ENCODE measurements at places on chromosomes 5 and 9.

DNA sequence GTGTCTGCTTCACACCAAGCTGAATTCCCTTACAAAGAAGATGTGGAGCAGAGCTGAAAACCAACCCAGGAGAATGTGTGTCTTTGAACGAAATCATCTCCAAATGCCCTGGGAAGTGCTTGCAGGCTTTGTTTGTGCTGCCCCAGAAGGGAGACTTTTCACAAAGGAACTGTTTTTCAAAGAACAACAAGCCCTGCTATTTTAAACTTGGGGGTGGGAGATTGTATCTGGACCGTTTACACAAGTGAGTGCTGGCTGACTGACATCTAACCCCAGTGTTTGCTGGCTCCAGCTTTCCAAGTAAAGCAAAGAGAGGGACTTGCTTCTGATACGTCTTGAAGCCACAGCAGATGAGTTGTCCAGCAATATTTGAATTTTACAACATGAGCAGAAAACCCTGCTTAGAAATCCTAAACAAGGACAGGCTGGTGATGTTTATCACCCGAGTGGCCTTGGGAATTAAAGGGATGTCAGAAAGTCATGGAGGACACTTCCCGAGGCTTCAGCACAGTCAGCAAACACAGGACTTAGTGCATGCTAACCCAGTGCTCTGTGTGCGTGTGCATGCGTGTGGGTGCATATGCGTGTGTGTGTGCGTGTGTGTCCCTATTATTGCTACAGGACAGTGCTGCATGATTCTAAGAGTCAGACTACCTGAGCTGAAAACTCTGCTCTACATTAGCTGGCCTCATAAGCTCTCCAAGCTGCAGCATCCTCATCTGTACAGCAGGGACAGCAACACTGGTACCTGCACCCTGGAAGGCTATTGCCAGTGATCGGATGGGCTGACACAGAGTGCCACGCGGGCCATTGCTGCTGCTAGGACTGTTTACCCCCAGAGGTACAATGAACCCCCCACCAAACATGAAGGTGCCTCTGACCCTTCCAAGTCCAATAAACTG is 1.4 kb downstream of the ADAMTS12 start:
- no peak for DNase-seq

GRCh38 chr9:27337236-27337635 is 40.3 kb upstream of the EQTN start:
- DNase-seq, result no peak

- no peak for DNase-seq
These were observed 30.0 kb upstream of the SLC6A19 start for GRCh38 chr5:1171340-1171941.

GRCh38 chr9:104868687-104869404 is 59.1 kb downstream of the ABCA1 start:
- DNase-seq, result no peak

DNA sequence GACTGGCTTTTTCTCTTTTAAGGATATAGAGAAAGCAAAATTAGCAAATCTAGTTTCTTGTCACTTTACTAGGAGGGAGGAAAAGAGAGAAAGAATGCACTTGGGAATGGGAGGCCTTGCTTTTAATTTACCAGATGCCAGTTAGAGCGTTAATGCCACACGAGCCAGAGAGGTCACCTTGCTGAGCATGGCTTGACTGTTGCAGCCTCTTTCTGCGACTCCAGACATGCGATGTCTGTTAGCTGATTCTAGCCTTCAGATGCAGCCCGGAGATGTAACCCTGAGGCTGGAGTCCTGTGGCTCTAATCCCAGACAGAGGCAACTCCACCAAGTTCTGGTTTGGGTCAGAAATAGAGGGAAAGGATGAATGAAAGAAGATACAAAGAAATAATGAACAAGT is 152.5 kb downstream of the TRIO start:
- DNase-seq, result no peak

GRCh38 chr5:132746954-132747615 is at the start of gene CCNI2:
Gene CCNI2 (plus strand): TSS chr5:132747426. CDS start chr5:132747496, 70 bp downstream.
- peak; percentile 26 for DNase-seq

GRCh38 chr5:179219661-179220620 is 125.3 kb downstream of the ADAMTS2 start:
- no peak for DNase-seq

DNA sequence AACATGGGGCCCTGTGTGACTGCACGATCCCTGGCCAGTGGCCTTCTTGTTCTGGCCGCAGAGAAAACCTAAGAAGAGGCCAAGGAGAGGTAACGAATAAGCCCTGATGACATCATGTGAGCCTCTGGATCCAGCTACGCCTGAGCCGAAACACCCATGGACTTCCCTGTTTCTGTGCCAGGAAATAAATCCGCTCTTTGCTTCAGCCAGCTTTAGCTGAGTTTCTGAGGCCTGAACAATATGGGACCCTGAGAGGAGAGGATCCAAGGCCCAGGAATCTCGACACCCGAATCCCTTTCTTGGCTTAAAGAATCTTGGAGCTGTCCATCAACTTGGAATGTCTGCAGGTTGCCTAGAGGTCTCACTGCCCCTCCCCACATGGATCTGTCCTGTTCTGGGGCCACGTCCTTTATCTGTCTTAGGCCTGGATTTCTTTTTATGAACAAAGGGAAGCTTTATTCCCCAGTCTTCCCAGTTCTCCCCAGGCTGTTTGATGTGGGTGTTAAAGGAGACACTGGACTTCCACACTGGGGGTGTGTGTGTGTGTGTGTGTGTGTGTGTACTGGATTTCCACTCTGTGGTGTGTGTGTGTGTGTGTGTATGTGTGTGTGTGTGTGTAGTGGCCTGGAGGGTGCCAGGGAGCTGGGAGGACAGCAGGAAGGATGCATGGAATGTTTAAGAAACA is 13.7 kb downstream of the IER5L start:
- DNase-seq, result no peak

DNA sequence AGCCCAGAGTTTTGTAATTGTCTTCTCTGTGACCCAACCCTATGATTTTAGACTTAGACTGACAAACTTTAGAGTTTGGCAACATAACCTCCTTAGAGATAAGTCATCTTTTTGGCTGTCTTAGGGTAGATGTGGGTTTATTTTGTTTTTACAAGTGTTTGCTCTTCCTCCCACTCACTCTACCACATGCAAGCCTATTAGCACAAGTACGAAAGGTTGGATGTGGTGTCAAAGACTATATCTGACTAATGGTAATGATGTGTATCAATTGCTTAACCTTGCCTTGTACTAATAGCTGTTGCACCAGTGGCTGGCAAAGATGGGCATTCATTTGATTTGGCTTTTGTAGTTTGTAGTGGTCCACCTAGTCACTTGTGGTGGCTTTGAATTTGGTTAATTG is 46.5 kb downstream of the SLC25A46 start:
- DNase-seq, result no peak

DNA sequence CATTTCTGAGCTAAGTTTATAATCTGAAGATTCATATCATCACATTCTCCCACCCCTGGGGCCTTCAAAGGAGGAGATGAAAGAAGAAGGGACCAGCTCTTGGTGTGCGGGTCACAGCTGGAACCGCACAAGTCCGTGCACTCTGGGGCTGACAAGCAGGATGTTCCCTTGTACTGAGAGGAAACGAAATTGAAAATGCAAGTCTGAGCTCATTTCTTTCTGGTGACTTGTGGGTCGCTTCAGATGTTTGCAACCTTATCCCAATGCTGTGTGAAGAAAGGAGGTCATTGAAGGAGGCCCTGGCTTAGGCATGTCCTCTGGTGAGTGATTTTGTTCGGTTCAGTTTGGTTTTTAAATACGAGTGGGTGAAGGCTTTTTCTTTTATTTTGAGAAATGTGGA is 59.6 kb downstream of the C9orf152 start:
- DNase-seq, result no peak

GRCh38 chr5:139501381-139501780 is 18.8 kb upstream of the STING1 start:
- no peak for DNase-seq

DNA sequence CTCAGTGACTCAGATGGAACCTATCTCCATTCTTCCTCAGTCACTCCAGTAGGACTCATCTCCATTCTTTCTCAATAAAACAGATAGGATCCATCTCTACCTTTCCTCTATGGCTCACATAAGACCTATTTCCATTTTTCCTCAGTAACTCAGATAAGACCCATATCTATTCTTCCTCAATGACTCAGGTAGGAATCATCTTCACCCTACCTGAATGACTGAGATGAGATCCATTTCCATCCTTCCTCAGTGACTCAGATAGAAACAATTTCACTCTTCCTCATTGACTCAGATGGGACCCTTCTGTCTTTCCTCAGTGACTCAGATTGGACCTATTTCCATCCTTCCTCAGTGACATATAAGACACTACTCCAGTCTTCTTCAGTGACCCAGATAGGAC is 165.1 kb downstream of the FBXO4 start:
- DNase-seq, result no peak

GRCh38 chr5:31990081-31990650 is 184.0 kb downstream of the GOLPH3 start:
- DNase-seq, result no peak

- DNase-seq, result no peak
These were observed 27.8 kb downstream of the LAMC3 start for GRCh38 chr9:131036529-131037334.

DNA sequence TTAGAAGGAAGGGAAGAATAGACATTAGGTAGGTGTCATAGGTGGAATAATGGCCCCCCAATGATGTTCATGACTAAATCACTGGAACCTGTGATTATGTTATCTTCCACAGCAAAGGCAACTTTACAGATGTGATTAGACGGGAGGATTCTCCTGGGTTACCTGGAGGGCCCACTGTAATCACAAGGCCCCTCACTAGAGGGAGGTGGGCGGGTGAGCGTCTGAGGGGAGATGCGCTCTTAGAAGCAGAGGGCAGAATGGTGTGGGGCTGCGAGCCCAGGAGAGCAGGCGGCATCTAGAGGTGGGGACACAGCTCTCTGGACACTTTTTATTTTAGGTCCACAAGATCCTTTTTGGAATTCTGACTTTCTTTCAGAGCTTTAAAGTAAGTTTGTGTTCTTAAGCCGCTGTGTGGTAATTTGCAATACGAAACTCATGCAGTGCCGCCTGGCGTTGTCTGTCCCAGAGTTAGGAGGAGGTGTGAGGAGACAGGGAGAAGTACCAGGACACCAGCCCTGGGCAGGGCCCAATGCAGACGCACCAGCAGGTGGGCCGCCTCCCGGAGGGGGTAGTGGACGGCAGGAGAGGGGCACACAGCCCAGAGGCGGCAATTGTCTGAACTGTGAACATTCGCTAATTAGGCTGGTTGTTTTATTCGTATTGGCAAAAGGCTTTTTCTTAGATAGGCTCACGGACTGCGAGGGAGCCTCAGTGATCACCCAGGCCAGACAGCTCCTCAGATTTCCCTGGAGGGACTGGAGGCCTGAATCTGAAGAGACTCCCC is 51.1 kb upstream of the FANCC start:
- no peak for DNase-seq

- no peak for DNase-seq
These were observed 77.0 kb downstream of the ZNF354C start for GRCh38 chr5:179137016-179137642.

GRCh38 chr5:178437386-178438075 is 152.7 kb downstream of the COL23A1 start:
- no peak for DNase-seq

DNA sequence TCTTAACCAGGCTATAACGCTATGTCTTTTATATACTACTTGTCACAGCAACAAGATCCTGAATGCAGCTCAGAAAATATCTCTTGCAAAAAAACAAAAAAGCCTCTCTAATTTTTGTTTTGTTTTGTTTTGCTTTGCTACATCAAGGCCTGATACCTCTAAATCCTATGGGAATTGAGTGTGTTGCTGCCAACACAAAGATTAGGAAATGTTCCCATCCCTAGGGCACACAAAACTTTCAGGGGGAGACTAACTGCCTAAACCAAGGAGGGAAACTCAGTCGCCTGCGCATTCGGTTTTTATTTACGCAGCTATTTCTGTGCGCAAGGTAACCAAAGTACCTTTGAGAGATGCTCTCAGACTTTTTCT is 1.7 kb downstream of the SSBP2 start:
- DNase-seq, result no peak

DNA sequence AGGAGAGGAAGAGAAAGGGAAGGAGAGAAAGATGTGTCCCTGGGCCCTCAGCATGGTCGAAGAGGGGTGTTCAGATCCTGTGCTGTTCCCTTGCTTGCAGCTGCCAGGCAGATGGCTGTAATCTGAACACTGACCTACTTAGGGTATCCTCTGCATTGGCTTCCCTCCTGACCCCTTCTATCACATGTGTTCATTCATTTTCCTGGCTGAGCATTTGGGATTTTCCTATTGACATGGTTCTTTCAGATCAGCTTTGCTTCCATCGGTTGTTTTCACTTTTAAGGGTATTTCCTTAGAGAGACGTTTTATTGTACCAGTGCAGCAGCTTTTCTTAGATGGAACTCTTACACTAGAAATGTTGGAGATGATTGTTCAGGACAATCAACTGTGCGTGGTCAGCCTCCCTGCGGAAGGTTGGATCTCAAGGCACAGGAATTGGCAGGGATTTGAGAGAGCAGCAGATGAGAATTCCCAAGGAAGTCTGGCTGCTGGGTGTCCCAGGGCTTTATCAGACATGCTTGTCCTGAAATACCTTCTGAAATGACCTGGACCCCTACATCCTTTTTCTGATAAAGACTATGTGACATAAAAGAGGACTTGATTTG is 26.0 kb downstream of the ACTBL2 start:
- DNase-seq, result no peak

DNA sequence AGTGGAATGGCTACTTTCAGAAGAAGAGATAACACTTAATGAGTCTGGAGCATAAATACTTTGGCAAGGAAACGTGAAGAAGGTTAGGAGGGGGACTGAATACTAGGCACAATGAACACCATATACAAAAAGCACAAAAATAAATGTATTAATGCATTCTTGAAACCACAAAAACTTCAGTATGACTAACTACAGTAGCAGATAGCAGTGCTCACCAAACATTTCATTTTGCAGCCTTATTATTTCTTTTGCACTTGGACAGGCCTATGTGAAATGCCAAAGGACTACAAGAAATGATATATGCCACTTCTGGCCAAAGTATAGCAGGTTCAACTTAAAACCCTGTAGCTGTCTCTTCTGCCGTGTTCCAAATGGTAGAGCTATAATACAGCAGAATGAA is 26.3 kb downstream of the UBQLN1 start:
- DNase-seq, result no peak

- no peak for DNase-seq
These were observed 124.7 kb upstream of the NIPBL start for GRCh38 chr5:36751886-36752285.

- DNase-seq, result no peak
These were observed 54.0 kb downstream of the AOPEP start for GRCh38 chr9:94780516-94780950.

- DNase-seq, result no peak
These were observed 34.7 kb downstream of the RETREG1 start for GRCh38 chr5:16582081-16582480.

DNA sequence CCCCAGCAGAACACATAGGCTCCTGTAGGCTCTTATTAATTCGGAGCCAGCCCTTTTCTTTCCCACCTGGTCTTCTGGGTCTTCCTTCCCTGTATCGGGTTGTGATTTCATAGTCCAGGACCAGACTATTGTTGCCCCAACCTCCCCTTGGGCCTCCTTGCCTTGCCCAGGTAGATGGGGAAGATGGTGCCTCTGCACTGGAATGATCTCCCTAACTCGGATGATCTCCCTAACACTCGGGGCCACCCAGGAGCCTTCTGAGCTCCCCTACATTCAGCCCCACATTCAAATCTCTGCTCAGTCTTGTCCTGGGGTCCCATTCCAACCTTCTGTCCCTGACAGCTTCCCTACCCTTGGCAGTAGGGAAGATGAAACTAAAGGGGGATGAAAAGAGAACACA is 2.7 kb upstream of the IRF1 start:
- no peak for DNase-seq

Measured in stimulated activated CD8-positive, alpha-beta memory T cell treated with anti-CD3 and anti-CD28 coated beads, Interleukin-7, amount 100 ng/mL, for 1 hour (primary cell).